ENCODE measurements at places on chromosomes 5 and 9.

DNA sequence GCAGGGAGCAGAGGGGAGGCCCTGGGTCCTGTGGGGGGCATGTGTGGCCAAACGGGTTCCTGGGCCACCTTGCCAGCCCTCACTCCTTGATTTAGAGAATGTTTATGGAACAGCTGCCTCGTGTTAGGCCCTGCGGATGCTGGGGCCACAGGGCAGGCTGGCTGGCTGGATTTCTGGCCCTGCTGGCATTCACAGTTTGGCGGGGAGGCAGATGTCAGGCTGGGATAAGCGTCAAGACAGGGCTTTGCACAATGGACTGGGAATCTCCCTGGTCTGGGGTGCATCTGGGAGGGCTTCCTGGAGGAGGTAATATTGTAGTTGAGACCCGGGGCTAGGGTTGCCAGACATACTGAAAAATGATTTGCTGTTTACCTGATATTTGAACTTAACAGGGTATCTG is 13.8 kb downstream of the NCS1 start:
- no peak for DNase-seq

DNA sequence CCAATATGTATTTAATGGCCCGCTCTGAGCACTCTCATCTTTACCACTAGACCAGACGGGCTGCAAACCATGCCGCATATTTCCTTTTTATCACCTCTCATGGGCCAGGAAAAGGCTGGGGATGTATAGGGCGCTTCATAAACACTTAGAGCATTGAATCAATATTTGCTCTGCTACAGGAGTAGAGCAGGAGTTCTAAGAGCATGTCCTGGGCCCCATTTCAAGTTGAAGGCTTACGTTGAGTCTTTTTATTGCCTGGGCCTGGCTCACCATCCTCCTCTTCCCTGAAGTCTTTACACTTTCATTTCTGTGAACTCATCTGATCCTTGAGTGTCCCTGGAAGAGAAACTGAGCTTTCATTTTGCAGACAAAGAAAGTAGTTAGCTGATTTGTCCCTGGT is 112.4 kb downstream of the FSTL4 start:
- DNase-seq = no peak

GRCh38 chr5:137567226-137567625 is 68.1 kb upstream of the SPOCK1 start:
- no peak for DNase-seq

- no peak for DNase-seq
These were observed 258.0 kb downstream of the NR3C1 start for GRCh38 chr5:143145243-143146160.

- DNase-seq = no peak
These were observed 78.9 kb downstream of the PLAC8L1 start for GRCh38 chr5:146026307-146027010.

DNA sequence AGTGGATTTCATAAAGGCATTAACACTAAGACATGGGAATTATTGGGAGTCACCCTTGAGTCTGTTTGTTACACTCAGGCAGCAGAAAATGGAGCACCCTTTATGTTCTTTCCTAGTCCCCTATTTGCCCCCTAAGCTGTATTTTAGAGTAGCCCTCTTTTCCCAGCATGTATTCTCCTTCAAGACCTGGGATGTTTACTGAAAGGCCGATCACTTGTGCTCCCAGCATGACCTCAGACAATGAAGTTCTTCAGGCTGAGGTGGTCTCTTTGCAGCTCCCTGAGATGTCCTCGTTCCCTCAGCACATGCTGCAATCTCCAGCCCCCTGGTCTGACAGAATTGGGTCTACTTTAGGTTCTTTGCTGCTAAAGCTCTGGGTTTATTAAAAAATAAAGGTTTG is 169.7 kb downstream of the YTHDC2 start:
- no peak for DNase-seq

- DNase-seq = peak; percentile 19
These were observed 43.1 kb downstream of the RALGPS1 start for GRCh38 chr9:126957687-126958053.

DNA sequence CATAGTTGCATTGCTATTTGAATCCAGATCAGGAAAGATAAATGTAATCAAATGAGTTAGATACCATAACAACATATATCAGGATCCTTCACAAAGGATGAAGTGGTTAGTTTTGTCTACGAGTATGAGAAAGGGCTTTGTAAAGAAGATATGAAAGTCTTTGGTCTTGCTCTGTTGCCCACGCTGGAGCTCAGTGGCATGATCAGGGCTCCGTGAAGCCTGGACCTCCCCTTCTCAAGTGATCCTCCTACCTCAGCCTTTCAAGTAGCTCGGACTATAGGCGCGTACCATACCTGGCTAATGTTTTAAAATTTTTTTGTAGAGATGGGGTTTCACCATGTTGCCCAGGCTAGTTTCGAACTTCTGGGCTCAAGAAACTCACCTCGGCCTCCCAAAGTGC is 1.8 kb downstream of the SMC5 start:
- DNase-seq = no peak

DNA sequence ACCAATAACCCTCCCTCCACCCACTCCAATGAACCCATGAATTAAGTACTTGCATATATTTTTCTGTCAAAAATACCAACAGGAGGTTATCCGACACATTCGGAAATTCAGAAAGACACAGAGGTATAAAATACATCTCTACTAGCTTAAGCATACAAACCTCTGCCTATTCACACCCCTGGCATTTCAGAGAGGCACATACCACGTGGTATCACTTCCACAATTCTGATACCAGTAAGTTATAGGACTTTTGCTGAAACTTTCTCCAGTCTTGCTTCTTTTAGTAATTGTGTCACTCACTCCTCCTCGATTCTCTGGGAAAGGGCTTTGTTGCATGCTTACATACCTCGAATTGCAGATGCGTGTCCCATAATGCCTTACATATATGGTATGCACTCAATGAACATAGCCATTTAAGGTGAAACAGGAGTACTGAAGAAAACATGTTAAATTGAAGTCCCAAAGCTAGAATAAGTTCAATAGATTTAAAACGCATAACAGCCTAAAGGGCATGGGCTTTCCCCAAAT is 58.1 kb downstream of the TLE1 start:
- no peak for DNase-seq

DNA sequence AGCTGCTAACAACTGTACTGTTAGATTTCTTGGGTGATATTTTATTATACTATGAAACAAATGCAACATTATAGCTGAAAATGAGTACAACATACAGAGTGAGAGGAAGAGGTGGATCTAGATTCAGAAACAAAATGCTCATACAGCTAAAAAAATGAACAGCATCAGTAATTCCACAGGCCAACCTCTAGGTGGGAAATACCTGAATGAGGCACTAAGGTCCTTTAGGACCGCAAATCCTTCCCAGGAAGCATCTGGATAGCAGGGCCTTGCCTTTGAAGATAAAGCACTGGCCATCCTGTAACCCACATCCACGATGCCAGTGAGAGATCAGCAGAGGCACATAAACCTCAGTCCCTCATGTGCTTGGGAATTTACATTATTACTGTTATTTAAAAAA is 310.8 kb downstream of the YTHDC2 start:
- no peak for DNase-seq

GRCh38 chr5:74152625-74153254 is 487.8 kb downstream of the ENC1 start:
- no peak for DNase-seq

DNA sequence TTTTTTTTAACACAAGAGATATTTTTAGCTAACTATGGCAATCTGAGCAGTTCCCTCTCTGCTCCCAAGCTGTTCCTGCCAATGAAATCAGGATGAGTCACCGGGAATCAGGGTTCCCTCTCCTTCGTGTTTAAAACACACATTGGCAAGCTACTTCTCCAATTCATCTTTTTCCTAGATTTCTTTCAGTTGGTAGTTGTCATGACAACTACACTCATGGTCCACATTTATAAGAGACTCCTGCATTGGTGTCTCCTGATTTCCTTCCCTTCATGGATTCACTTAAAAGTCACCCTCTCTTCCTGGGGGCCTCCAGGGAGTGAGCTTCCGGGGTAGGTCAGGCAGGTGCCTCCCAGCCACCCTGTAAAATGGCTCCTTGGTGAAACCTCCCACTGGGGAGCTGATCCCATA is 72.3 kb upstream of the NIPAL4 start:
- DNase-seq = peak; percentile 88

GRCh38 chr9:136527131-136527530 is 18.7 kb downstream of the NOTCH1 start:
- no peak for DNase-seq

DNA sequence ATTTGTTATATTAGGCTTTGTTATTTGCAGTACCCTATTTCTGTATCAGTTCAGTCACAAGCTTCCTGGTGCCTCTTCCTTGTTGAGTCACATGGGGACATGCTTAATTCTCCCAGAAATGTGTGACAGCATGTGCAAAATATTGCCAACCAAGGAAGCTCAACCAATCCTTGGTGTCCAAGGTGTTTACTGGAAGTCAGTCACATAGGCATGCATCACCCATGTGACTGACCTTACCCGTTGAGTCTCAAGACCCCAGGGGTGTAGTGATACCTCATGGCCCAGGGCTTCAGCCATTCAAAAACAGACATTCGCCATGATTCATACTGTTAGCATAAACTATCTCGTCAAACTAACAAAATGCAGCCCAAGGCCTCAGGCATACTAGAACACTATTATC is 9.3 kb upstream of the ANKDD1B start:
- DNase-seq = peak; percentile 82

GRCh38 chr5:180161420-180162303 is 47.3 kb downstream of the RASGEF1C start:
- DNase-seq = no peak

GRCh38 chr5:144944936-144945335 is 774.3 kb downstream of the KCTD16 start:
- no peak for DNase-seq

- DNase-seq = no peak
These were observed 332.9 kb upstream of the CCNG1 start for GRCh38 chr5:163104464-163104863.

- no peak for DNase-seq
These were observed 74.6 kb downstream of the RETREG1 start for GRCh38 chr5:16542236-16542635.

- DNase-seq = no peak
These were observed 92.0 kb upstream of the IRX4 start for GRCh38 chr5:1974501-1975405.

DNA sequence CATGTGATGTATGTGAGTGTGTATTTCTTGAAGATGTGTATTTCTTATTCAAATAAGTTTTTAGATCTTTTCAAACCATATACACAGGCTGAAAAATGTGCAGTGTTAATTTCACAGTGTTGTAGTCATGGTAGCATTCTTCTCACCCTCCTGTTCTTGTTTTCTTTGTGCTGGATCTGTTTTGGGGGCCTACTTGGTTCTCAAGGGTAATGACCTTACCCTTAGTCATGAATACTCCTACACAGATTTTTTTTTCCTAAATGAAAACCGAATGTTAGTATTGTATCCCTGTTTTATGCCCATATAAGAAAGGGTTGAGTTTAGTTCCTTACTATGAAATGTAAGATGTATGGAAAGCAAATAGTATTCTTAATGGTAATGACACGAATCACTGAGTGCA is 88.0 kb downstream of the SLC44A1 start:
- peak; percentile 40 for DNase-seq

- no peak for DNase-seq
These were observed 50.4 kb downstream of the HTR1A start for GRCh38 chr5:63911871-63912270.

DNA sequence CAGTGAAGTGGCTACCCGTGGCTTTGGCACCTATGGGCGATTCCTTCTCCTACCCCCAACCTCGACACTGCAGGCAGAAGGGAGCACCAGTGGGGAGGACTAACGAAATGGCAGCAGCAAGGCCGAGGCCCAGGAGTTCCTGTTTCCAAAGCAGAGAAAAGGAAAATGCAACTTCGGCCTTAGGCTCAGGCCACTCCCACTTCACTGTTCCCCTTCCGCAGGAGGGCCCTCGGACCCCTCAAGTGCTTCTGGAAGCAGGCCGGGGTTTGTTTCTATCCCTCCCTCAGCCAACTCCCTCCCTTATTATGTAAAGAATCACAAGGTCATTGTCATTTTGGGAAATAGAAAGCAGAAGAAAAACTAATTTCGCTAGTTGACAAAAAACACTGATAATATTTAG is 36.4 kb upstream of the NKX2-5 start:
- no peak for DNase-seq

DNA sequence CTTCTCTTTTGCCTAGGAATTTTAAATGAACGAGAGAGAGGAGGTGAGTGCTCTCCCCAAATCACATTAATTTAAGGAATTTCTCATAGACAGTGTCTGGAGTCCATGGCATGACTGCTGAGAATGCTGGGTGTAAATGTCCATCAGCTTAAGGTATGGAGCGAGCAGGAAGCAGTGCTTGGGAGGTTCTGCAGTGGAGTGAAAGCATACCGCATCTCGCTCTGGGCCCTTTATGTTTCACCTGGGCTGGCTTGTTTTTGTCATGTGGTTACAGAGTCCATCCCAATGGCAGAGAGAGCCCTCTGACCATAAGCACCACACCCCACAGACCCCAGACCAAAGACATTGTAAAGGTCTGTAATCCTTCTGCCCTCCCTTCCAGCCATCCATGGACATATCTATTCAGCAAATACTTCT is 20.6 kb upstream of the TNFAIP8 start:
- DNase-seq = no peak

- DNase-seq = no peak
These were observed 626.2 kb downstream of the TLR4 start for GRCh38 chr9:118330191-118330986.

Data from brain microvascular endothelial cell (primary cell).